ENCODE measurements at places on chromosomes 3 and 15.

GRCh38 chr3:113771993-113772392 lies 25.2 kb downstream of the ATP6V1A start:
- no peak for DNase-seq

GRCh38 chr3:46516521-46516920 lies 18.7 kb downstream of the RTP3 start:
- DNase-seq: no peak

DNA sequence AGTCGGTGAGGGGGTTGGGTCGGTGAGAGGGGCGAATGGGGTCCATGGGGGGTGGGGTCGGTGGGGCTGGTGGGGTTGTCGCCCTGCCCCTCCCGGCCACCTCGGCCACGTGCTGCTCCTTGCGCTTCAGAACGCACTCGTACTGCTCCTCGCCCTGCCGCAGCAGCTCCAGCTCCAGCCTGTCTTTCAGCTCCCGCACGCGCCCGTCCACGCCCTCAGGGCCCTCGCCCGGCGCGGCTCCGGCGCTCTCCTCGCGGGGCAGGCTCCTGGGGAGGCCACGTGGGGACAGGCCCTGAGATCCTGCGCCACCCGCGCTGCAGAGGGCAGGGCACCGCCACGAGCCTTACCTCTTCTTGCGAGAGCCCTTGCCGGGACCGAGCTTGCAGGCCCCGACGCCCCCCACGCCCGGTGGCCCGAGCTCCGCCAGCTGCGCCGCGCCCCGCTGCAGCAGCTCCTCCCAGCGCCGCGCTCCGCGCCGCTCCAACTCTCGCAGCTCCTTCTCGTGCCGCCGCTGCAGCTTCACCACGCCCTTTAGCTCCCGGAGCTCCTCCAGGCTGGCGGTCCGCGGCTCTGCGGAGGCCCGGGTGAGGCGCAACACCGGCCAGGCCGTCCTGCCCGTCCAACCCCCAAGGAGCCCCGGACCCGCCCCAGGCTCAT lies 8.2 kb upstream of the ANKRD63 start:
- DNase-seq: no peak

- DNase-seq: no peak
Observed at GRCh38 chr15:53400986-53401385, 358.5 kb downstream of the WDR72 start.

- DNase-seq: no peak
Observed at GRCh38 chr3:15556512-15556911, 35.0 kb upstream of the COLQ start.

DNA sequence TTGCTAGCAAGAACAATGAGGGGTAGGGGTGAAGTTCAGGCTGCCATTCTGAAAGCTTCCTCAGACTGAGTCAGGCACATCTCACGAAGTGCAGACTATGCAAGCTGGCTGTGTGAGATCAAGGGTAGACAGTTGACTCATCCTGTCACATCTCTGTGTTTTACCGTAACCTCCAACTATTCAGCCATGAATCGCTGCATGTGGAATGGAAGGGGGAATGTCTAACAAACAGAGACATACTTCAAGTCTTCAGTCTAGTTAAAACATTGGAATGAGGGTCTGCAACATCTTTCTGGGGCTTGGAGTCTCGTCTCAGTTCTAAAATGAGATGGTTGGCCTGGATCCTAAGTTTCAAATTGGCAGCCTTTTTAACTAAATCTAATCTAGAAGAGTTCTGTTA lies 25.9 kb downstream of the AGTR1 start:
- no peak for DNase-seq

DNA sequence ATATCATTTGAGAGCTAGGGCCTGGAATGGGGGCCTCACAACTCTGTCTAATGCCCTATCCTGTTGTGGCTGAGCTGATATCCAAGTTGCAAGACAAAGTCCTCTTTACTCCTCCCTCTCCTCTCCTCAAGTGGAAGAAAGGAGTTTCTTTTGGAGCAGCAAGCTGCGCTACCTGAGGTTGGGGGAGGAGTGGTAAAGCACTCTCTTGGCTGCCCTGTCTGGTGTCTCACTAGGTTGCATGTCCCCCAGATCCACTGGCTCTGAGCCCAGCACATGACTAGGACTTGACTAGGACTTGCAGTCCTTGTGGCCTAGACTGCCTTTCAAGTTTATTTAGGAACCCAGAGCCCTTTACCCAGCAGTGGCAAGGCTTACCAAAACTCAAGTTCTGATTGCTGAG lies 141.1 kb upstream of the SETMAR start:
- DNase-seq: no peak

DNA sequence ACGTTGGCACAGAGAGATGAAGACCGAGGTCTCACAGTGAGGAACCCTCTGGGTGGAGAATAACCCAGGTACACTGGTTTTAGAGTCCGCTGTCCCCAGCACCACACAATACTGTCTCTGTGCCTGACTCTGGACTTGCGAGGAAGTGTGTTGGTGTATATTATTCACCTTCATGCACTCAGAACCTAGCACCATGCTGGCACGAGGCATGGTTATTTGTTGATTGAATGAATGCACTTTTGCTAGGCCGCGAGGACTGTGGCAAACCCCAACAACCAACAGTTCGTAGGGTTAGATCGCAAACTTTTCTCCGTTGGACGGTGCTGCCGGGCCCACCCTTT lies 484 bp upstream of the C3orf52 start:
- no peak for DNase-seq

DNA sequence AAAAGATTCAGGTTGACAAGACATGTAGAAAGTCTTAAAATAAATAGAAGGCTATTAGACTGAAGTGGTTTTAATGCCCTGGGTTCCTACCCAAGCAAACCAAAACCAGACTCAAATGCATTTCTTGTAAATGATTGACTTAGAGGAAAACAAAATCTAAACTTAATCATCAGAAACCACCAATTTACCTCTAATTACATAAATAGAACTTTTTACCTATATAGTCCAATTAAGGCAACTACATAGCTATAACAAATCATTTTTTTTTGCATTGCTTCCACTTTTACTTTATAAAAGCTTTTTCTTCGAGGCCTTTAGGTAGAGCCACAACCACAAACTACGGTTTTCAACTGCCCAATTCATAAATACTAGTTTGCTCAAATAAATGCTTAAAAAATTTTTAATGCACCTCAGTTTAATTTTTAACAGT lies 231.3 kb upstream of the ARHGEF26 start:
- no peak for DNase-seq

GRCh38 chr3:151925876-151926275 lies 52.4 kb downstream of the SUCNR1 start:
- no peak for DNase-seq

GRCh38 chr15:98703126-98703685 lies 54.9 kb downstream of the IGF1R start:
- no peak for DNase-seq

GRCh38 chr3:115470254-115470653 lies 153.1 kb upstream of the GAP43 start:
- no peak for DNase-seq

- no peak for DNase-seq
Observed at GRCh38 chr15:32905481-32905880, 187.7 kb downstream of the GREM1 start.

DNA sequence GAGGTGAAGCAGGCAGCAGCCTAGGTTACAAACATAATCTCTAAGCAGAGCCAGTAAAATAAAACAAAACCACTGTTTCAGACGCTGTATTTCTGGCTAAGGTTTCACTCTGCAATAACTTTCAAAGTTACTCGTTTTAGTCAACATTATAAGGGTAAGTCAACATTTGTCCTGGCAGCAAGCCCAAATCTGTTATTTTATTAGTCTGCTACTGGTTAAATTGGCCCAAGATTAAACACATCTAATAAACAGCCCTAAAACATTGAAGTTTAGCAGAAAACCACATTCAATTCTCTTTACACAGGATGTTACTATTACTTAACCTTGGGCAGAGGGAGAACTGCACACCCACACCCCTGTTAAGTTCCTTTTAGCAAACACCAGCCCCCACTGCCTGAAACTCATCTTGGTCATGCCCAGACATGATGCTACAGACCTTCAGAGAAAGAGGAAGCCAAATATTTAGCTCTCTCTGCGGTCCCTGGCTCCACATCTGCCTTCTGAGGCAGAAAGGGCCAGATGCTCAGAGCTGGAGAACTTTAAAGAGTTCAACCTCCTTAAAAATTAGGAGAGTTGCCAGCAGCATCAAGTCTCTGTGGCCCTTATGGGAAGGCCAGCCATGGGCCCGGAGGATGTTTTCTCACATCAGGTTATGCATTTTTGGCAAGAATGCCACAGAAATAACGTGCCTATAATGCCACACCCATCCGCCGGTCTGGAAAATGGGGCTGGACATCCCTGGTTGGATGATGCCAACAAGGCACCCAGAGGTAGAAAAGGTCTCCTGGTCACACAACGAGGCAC lies 17.9 kb downstream of the ARHGEF3 start:
- no peak for DNase-seq

- no peak for DNase-seq
Observed at GRCh38 chr3:11284011-11284410, 11.8 kb downstream of the ATG7 start.

DNA sequence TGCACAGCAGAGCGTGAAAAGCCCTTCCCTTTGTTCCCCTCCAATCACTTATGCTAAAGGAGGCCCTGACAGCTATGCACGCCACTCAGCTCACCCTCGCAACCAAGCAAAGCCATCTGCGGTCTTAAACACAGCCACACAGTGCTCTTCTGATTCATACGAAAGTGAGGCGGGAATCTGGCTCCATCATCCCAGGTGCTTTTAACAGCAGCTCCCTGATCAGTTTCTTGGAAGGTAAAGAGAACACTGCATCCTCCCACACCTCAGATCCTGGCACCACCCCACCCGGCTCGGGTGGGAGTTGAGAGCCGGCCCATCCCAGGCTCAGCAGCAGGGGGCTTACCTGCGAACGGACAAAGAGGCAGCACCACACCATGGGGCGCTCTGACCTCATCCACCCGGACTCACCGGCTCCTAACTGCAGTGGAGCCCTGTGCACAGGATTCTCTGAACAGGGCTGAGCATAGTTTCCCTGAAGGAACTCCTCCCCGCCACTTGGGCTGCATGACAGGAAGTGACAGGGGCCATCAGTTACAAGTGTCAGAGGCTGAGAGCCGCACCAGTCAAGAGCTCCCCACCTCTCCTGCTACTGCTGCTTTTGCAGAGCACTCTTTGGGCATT lies 114.3 kb upstream of the ARHGEF3 start:
- DNase-seq: peak; percentile 28

DNA sequence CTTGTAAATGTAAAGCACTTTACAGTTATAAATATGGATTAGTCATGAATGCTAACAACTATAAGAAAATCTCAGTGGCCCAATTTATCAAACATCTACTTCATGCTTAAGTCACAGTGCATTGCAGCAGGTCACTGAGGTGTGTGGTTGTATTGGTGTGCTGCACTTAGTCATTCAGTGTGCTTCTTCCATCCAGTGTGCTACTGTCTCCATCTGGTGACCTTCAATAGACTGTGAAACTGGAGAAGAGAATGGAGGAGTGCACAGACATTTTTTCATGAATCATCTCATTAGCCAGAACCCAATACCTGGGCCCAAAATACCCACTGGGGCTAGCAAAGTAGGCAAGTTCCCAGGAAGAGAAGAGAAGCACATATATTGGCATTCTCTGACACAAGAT lies 199.6 kb downstream of the SHOX2 start:
- DNase-seq: no peak

GRCh38 chr15:25345943-25346342 lies 92.9 kb downstream of the UBE3A start:
- DNase-seq: no peak

- no peak for DNase-seq
Observed at GRCh38 chr3:136939489-136939888, 18.3 kb upstream of the IL20RB start.

DNA sequence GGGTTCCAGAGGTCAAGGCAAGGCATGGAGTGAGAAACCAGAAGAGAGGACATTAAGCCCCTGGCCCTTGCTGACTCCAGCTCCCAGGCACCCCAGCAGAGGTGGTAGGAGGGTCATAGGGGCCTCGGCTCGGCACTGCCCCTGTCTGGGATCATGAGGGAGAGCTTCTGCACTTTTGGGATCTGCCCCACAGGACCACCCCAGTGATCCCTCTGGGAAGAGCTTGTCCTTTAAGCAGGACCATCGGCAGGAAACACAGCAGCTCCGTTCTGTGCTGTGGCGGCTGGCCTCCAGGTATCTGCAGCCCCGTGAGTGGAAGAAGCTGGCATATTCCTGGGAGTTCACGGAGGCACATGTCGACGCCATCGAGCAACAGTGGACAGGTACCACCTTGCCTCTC lies 35.5 kb downstream of the ANKDD1A start:
- no peak for DNase-seq

DNA sequence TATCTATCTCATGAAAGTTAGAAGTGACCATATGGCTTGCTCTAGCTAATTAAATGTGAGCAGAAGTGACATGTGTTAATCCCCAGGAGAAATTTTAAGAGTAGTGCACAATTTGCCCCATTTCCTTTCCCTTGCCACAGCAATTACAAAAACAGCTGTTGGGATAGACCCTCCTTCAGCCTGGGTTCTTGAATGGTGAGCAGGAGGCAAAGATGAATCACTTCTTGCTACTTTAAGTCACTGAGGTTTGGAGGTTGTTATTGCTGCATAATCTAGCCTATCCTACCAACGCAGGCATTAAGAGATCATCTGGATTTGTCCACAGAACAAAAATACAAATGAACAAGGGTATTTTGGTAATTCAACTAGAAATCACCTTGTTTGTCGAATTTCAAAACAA lies 51.7 kb upstream of the CAPN7 start:
- DNase-seq: no peak

GRCh38 chr3:66858656-66859381 lies 139.3 kb upstream of the KBTBD8 start:
- DNase-seq: no peak

DNA sequence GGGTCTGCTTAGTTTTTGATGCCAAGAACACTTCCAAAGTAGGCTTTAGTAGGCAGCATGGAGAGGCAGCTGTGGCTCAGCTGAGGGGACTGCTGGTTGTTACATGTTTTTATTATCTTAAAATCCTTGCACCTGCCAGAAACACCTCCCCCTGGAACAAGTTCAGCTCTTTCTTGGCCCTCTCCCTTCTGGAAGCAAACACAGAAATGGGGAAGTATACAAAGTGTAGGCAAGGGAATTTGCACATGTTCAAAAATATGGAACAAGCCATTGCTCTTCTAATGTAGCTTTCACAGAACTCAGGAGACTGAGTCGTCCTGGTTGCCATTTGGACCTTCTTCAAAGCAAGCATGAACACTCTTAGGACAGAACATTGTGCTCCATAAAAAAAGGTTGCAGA lies 169.1 kb upstream of the SEMA6D start:
- DNase-seq: no peak

DNA sequence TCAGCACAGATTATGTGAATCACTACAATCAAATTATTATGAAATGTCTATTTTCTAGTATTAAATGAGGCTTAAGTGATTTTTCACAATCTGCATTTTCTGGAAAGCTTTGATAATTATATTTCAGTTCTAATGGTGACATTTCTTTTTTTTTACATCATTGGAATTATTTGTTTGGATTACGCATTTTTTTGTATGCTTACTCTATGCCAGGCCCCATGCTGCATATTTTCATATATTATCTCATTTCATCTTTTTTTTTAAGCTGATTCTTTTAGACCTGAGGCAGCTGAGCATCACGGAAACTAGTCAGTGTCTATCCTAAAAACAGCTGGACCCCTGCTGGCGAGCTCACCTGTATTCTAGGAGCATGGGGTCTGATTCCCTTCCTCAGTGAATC lies 31.1 kb downstream of the SLCO3A1 start:
- no peak for DNase-seq

- no peak for DNase-seq
Observed at GRCh38 chr3:57169872-57170623, 4.9 kb upstream of the IL17RD start.

- DNase-seq: no peak
Observed at GRCh38 chr3:109631897-109632296, 294.6 kb upstream of the DPPA4 start.

- DNase-seq: no peak
Observed at GRCh38 chr3:18351069-18351628, 74.0 kb downstream of the SATB1 start.
